ENCODE measurements at places on chromosomes 16 and 17. TPM values are rescaled to one million over a fixed set of nuclear protein-coding genes. Genes with fewer than 3 reads are reported as not detected.

- no peak for DNase-seq
Measured at GRCh38 chr16:86091976-86092375, 193.0 kb downstream of the IRF8 start.

DNA sequence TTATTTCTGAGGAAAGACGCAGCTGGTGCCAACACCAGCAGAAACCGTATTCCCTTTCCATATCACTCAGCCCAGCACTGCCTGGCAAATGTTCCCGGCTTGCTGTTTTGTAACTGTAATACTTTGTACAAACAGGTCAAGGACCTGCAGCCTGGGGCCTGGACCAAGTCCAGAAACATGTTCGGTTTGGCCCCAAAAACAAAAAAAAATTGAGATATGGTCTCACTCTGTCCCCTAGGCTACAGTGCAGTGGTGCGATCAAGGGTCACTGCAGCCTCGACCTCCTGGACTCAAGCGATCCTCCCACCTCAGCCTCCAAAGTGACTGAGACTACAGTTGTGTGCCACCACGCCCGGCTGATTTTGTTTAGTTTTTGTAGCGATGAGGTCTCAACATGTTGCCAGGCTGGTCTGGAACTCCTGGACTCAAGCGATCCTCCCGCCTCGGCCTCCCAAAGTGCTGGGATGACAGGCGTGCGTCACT lies 1.2 kb downstream of the HAGH start:
- no peak for DNase-seq

- DNase-seq = peak; percentile 67
Measured at GRCh38 chr16:64615630-64616280, 506.1 kb downstream of the CDH11 start.

Gene SCNN1B
- 15.4 TPM for polyA plus RNA-seq

- DNase-seq = no peak
Measured at GRCh38 chr16:1291576-1291974, 17.9 kb upstream of the UBE2I start.

GRCh38 chr17:44930667-44931066 lies 15.4 kb upstream of the GFAP start:
- DNase-seq = no peak

Gene NECAB2
- 0.65 TPM for polyA plus RNA-seq

- no peak for DNase-seq
Measured at GRCh38 chr16:57235128-57236021, 9.7 kb upstream of the ARL2BP start.

Gene TLCD3B
- polyA plus RNA-seq = not detected

DNA sequence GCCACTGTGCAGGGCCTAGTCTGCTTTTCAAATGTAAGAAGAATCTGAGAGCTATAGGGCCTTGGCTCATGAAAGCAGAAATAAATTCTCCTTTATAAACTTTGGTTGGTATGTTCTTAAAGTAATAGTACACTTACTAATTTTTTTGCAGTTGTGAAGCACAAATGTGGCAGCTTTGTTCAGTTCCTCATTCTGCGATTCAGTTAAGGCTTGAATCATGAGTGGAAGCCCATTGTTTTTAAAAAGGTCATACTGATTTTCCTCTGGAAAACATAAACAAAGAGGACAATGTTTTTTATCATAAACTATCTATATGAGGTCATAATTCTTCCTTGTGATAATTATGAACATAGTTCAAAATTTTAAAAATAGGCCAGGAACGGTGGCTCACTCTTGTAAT lies 23.6 kb upstream of the DYNC1LI2 start:
- DNase-seq = no peak

- DNase-seq = no peak
Measured at GRCh38 chr17:30309591-30309990, 17.8 kb upstream of the BLMH start.

DNA sequence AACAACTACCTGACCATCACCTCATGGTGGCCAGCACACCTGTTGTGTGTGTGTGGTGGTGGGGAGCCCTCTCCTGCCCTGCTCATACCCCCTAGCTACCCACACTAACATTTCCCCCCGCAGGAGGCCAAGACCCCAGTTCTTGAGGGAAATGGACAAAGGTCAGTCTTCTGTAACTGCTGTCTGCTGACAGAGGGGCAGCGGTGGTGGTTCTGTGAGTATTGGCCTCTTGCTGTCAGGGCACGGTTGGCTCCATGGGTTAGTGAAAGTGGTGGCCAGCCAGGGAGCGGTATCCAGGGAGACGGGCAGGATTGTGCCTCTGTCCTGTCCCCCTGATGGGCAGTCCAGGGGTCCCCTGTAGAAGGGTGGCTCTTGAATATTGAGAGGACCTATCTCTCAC lies 26.2 kb downstream of the ZNF778 start:
- no peak for DNase-seq

Gene FOXC2
- polyA plus RNA-seq = 0.12 TPM

DNA sequence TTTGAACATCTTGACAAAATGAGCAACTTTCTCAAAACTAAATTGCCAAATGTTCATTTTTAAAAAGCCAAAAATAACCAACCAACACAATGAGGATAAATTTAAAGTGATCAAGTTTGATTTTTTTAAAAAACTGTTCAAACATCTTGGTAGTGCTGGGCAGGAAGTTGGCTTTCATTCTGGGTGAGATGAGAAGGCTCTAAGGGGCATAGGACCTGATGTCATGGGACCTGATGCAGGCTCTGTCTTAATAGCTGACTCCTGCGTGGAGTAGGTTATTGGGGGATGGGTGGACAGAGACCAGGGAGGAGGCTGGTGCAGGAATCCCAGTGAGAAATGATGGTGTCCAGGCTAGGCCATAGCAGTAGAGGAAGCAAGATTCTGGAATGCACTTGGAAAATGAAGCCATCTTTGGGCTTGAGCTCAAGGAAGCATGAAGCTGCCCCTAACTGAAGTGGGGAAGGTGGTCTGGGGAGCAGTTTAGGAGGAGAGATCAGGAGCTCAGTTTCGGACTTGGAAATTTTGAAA lies 20.4 kb downstream of the NLRC5 start:
- no peak for DNase-seq

- DNase-seq = no peak
Measured at GRCh38 chr16:62363501-62363900, 327.3 kb upstream of the CDH8 start.

DNA sequence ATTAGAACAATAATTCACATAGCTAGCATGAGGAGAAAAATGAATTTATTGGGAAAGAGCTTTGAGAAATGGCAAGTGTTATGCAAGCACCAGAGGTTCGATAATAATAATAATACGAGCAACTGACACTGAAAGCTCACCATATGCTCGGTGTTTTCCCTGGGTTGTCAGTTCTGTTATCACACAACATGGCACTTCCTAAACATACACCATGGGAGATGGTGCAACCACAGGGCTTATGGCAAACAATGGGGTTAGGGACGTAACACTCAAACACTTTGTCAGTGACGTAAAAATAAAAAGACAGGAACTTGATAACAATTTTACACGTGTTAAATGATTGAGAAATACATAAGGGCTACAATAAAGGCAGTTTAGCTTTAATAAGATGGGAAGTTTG lies 23.7 kb downstream of the OR1D5 start:
- DNase-seq = no peak

Gene LHX1
- polyA plus RNA-seq = not detected

DNA sequence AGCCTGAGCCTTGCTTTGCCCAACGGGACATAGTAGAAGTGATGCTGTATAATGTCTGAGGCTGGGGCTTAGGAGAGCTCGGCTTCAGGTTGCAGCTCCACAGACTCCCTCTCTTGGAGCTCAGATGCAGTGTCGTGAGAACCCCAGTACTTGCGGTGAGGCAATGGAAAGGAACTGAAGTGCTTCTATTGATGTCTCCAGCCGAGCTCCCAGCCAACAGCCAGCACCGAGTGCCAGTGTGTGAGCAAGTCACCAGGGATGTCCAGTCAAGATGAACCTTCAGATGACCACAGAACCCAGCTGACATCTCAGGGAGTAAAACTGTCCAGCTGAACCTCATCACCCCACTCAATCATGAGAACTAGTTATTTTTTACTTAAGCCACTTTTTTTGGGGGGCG lies 268.1 kb downstream of the IRF8 start:
- no peak for DNase-seq

GRCh38 chr17:10831696-10832095 lies 6.2 kb downstream of the PIRT start:
- DNase-seq = no peak

- DNase-seq = no peak
Measured at GRCh38 chr16:77069929-77070328, 121.1 kb upstream of the MON1B start.

Gene USP22
- polyA plus RNA-seq = 38.0 TPM

Gene PRR11
- polyA plus RNA-seq = 1.6 TPM

Gene BEAN1
- polyA plus RNA-seq = 0.40 TPM

Gene CPNE7
- 0.92 TPM for polyA plus RNA-seq

GRCh38 chr17:71902894-71903506 lies 217.8 kb upstream of the SOX9 start:
- DNase-seq = no peak

GRCh38 chr17:80603396-80603795 lies 58.8 kb downstream of the RPTOR start:
- DNase-seq = peak; percentile 39

DNA sequence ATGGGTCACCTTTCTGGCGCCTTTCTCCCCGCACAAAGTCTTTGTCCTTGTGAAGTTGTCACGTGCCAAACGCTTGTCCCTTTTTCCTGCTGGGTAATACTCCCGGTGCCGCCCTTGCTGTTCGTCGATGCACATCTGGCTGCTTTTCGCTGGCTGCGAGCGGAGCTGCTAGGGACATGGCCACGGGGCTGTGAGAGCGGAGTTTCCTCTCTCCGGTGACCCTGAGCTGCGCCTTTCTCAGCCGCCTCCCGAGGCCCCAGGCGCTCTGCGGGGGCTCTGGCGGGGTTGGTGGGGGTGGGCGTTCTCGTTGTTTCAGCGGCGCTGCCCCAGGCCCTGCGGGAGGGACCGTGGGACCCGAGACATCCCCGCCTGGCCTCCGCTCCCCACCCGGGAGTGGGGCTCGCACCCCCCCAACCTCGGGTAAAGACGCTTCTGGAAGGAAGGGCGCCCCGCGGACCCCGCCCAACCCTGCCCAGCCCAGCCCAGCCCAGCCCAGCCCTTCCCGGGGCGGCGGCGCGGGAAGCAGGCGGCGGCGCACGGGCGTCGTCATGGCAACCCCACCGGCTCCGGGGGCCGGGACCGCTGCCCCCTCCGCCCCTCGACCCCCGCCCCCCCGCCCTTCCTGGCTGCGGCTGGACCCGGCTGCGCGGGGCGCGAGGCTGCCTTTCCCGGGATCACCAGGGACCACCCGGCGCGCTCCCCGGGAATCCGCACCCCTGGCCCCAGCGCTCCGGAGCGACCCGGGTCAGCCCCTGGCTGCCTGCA lies 12.3 kb downstream of the CHMP6 start:
- DNase-seq = peak; percentile 70

GRCh38 chr16:59090541-59090940 lies 356.4 kb upstream of the GOT2 start:
- DNase-seq = no peak

GRCh38 chr16:55760310-55761001 lies 72.4 kb downstream of the CES1 start:
- no peak for DNase-seq

DNA sequence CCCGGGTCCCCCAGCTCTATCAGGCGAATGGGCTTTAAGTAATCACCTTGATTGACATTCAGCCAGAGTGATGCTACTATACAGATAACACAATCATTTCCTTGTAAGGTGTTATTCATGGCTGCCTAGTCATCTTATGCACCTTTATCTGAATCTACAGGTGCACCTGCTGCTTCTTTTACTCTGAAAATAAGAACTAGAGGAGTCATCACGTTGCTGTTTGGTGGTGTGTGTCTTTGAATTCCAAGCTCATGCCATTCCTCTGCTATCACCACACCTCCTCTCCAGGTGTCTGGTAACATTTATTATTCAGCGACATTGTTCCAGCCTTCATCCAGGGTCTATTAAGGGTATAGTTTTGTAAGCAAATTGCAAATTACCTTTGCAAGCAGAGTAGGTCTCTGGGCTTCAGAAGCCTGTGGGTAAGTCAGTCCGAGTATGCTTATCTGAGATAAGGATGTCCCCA lies 51.9 kb downstream of the NOS2 start:
- no peak for DNase-seq

Gene TBC1D3K
- polyA plus RNA-seq = not detected

GRCh38 chr17:35655303-35655702 lies 68.2 kb downstream of the AP2B1 start:
- DNase-seq = no peak

GRCh38 chr16:57830890-57831484 lies 28.7 kb upstream of the KIFC3 start:
- DNase-seq = no peak

Gene YBX2
- polyA plus RNA-seq = 1.8 TPM

DNA sequence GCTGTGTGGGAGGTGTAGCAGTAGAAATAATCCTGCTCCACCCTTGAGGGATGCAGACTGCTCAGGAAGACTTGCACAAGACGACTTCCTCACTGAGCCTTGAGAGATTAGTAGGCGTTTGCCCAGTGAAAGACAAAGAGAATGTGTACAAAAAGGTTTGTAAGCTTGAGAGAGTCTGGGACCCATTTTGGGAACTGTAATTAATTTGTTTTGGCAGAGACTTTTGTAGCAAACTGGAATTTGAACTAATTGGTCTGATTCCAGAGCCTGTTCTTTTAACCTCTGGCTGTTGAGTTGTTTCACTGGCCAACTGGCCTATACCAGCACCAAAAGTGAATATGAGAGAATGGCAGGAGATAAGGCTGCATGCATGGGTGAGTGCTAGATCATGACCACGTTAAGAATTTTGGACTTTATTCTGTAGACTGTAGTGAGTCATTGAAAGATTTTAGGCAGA lies 75.5 kb downstream of the AATF start:
- no peak for DNase-seq

Gene PMP22
- polyA plus RNA-seq = 54.4 TPM

- DNase-seq = no peak
Measured at GRCh38 chr16:77585379-77586251, 136.7 kb upstream of the NUDT7 start.

GRCh38 chr17:40895106-40895730 lies 10.2 kb upstream of the KRT20 start:
- DNase-seq = no peak

Gene PRAC1
- not detected for polyA plus RNA-seq

Gene GPR142
- polyA plus RNA-seq = not detected

DNA sequence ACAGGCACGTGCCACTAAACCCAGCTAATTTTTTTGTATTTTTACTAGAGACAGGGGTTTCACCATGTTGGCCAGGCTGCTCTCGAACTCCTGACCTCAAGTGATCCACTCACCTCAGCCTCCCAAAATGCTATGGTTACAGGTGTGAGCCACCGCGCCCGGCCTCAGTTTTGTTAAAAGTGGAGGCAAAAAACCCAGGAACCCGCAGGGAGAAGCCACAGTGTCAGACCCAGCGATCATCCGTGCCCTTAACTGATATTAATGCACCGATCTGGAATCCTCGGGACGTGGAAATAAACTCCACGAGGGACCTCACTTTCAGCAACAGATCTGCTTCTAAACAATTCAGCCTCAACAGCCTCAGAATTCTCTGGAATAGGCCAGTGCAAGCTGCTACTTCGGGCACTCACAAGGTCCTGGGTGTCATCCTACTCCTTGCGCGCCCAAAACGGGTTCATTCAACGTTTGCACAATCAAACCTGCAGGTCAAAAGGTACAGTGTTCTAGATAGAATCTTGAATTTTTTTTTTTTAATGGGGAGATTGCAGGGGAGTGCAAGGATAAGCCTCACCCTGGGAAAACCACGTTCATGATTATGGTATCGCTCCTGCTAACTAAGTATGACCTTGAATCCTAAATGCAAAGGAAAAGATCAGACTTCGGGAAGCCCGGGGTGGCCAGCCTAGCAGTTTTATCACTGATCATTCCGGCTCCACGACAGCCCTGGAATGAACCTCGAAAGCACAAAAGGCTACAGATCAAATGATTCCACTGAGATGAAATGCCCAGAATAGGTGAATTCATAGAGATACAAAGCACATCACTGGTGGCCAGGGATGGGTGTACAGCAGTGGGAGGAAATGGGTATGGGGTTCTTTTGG lies 22.4 kb downstream of the LITAF start:
- DNase-seq = no peak

Gene TBC1D24
- 3.2 TPM for polyA plus RNA-seq

Gene MT4
- not detected for polyA plus RNA-seq
